ENCODE measurements at places on chromosomes 5 and 9.

- DNase-seq: no peak
Observed at GRCh38 chr5:123097871-123098735, 9.1 kb downstream of the PRDM6 start.

- no peak for DNase-seq
Observed at GRCh38 chr5:78360674-78360923, 182 bp downstream of the SCAMP1 start.

GRCh38 chr9:70125621-70126263 lies 82.1 kb downstream of the MAMDC2 start:
- no peak for DNase-seq

DNA sequence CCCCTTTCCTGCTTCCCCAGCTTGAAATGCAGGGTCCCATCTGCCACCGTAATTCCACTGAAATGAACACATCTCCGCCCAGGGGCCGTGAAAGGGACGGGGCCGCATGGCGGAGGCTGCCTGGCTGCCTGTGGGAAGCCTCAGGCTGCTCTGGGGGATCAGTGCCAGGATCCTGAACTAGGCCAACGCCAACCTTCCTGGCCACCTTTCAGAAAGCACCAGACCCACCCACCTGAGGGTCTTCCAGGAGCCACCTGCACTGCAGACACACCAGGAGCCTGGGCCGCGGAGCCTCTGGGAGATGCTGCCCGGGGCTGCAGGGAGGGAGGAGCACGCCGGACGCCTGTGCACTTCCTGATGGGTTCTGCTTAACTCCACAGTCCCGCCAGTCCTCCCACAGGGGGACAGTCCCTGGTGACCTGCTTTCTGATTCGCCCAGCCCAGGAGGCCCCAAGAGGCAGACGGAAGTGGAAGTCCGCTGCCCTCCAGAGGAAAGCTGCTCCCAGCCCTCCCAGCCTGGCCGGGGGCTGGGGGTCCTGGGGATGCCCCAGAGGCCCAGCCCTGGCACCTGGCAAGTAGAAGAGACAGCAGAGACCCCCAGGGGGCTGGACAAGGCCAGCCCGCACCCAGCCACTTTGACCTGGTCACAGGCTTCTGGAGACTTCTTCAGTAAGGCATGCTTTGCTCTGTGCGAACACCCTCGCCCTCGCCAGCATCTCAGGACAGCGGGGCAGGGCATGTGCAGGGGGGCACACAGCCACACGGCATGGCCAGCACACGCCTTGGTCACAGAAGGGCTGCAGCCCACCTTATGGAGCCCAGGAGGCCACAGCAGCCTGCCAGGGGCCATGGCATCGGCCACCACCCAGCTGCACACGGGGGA lies at the start of gene CARD9:
TSS of gene CARD9 (minus strand) at position 370 of the 883 bp plus-strand sequence. CDS start 1,591 bp downstream, outside the sequence.
- no peak for DNase-seq

GRCh38 chr5:153756540-153756939 lies 266.1 kb downstream of the GRIA1 start:
- DNase-seq: no peak

DNA sequence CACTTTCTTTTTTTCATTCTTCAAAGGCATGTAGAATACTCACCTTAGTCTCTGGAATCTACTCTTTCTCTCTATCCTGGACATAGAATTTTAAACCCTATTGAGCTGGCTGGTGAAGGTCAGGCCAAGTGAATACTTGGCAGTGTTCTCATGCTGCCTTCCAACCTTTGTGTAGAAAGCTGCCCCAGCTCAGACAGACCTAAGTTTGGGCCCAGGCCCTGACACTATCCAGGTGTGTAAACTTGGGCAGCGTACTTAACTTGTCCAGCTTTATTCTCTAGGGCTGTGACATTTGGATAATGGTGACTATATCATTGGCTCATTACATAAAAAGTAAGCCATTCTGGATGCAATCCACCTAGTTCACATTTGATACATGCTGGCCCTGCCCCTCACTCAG lies 298.3 kb downstream of the IRX1 start:
- no peak for DNase-seq

DNA sequence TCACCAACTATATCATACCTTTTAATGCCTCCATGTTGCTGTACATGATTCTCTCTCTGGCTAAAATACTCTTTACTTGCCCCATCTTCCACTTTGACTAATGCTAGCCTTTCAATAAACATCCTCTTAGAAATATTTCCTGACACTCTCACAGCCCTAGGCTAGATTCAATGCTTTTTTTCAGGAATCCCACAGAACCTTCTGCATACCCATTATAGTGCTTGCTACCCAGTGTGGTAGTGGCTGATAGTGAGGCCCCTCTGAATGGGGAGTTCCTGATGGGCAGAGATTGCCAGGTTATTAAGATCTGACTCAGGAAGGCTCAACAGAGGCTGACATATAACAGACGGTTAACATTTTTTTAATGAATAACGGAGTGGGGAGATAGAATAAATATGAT lies 11.6 kb downstream of the SSBP2 start:
- DNase-seq: no peak

DNA sequence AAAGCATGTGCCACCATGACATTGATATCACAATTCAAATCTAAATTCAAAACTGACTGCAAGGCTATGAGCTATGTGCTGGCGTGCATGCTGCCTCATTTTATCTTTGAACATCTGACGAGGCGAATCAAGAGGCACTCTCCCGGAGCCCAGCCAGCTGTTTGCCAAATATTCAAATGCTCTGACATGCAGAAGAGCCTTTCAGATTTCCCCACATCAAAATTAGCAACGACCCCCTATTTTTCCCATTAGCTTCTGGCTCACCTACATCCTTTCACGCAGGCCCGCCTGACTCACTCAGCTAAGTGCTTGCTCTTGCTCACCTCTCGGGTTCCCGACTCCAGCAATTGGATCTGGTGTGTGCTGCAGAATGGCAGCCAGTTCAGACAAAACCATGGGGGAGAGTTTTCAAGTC lies 159.0 kb downstream of the NR2F1-AS1 start:
- no peak for DNase-seq
